CD4-positive, alpha-beta T cell treated with Interleukin-10 for 1 hour (primary cell): ENCODE measurements at places on chromosomes 2 and 18.

- no peak for DNase-seq
Measured at GRCh38 chr2:29187926-29188325, 72.7 kb downstream of the CLIP4 start.

- no peak for DNase-seq
Measured at GRCh38 chr18:69127873-69128500, 272.7 kb upstream of the DOK6 start.

DNA sequence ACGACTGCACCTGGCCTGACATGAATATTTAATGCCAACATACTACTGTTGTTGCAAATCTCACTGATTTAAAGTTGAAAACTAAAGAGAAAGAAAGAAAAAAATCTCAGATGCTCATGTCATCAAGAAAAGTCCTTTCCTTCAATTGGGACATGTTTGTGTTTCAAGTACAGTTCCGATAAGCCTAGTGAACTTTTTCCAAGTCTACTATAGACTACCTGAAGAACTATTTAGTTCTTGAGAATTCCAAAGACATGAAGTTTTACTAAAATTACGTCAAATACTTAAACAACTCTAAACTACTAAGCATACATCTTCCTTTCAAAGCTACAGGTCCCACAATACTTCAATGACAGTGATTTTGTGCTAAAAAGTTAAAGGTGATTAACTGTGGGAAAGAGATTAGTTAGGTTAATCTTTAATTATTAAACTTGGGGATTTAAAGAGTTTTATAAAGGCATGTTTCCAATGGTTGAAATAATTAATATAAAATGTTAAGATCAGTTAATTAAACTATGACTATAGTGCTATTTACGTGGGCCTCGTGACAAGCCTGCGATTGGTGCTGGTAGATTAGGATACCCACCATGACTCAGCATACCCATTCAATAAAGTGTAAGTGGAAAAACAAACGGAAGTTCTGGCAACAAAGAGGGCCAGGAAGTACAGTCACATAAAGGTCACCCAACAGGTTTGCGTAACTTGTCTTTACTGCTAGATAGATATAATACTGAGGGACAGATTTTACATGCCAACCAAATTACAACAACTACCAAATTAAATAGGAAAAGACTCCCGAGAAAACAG, 55.5 kb downstream of the SEPTIN10 start:
- DNase-seq, result no peak

DNA sequence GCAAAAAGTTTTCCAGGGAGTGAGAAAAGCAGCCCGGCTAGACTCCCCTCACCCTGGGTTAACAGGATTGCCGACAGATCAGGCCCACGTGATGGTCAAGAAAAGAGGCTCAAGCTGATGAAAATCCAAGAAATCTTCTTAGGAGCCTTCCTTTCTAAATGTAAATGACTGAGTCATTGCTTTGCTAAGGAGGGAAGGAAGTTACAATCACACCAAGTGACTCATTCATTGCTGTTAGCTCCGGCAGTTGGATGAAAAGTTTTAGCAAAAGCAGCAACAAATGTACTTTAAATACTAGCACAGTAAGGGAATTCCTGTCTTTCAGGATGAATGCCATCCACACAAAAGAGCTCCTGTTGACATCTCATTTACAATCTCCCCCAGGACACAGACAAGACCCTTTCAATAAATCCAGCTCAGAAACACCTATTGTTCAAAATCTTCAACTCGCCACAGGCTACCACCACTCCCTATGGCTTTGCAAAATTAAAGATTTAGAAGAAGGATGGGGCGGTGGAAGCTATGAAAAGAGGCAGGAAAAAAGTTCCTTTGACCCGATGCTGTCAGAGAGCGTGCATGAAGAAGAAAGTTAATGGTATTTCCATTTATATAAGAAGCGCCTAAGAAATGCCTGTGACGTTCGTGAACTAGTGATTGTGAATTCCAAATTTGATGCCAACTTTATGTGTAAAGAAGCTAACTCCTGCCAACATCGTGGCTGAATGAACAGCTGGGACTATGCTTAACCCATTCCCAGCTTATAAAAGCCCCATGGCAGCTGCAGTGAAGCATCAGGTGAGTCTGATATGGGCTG, 153.7 kb downstream of the TGIF1 start:
- DNase-seq, result peak; percentile 42

GRCh38 chr18:8389391-8390340, 219.6 kb upstream of the RAB12 start:
- peak; percentile 17 for DNase-seq

DNA sequence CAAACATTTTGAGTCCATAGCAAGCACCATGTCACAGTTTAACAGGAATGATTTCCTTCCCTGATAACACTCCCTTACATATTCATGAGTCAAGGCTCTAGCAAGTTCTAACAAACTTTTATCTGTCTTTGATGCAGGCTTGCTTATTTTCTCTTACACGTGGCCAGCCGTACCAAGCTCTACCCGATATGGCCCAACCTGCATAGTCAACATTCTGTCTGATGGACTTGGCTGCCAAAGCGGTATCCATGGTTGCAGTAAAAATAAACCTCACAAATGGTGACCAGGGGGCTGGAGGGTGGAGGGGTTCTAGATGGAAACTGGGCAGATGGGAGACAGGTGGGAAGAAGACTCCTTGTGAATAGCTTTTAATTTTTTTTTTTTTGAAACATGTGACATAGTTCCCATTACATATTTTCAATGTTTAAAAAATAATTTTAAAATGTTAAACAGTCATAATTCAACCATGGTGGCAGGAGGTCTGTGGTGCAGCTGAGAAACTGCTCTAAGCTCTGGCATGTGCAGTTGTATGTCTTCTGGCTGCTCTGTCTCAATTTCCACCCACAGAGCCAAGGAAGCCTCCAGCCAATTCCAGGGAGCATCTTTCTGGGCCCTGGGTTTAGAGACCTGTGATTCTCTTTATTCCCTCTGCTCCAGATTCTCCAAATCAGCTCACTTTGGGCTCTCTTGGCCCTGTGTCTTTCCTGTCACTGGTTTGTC, 20.7 kb upstream of the CXCR1 start:
- no peak for DNase-seq

DNA sequence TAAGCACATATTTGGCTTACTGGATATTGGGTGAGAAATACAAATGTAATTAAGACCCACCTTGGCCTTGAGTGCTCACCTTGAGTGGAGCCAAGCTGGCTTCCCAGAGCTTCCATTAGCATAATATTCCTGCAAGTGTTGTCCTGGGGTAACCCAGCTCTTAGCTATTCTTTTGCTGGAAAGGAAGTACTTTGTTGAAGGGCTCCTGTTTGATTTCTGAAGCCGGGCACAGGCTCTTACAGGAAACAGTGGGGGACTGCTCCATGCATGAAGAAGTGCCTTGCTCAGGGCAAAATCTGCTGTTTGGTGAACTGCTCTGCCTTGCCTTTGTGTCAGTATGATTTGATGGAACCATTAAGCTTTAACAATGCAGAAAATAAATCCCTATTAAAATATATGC, 325.4 kb downstream of the SMAD2 start:
- DNase-seq, result no peak
